Mesothelial cell of epicardium (in vitro differentiated cells): ENCODE measurements at places on chromosomes 2 and 18. TPM values are rescaled to one million over a fixed set of nuclear protein-coding genes. Genes with fewer than 3 reads are reported as not detected.
A peak's percentile ranks its signal among the peaks of the same experiment; 100 is the strongest.

The PLEK gene
- total RNA-seq, result not detected in 3 replicates

The TSPYL6 gene
- total RNA-seq, result not detected in 3 replicates

The CNPPD1 gene
- 24.4 to 28.2 TPM (median 27.5 TPM) in 3 replicates for total RNA-seq

- no peak overlapping the region for H3K4me3 ChIP-seq
- H3K36me3 ChIP-seq, result no peaks in the 10 kb centered on the region
- no peaks in the 10 kb centered on the region for H3K27me3 ChIP-seq
- no peak for DNase-seq
- H3K27ac ChIP-seq, result no peak overlapping the region
Observed at GRCh38 chr2:142323206-142323605, 192.4 kb upstream of the LRP1B start.

DNA sequence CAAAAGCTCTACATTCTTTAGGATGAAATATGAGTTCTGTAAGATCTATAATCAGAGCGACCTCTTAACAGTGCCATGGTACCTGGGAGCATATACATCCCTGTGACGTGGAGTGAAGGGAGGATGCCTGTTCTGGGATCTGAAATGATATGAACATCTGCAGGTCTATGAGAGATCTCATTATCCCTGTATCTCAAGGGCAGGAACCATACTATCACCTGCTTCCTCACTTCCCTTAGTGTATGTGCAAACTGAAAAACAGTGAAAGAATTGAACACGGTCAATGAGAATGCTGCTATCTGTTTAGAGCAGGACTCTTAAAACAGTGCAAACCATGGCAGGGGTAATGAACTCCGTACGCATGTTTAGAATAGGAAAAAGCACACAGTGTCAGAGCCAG is 364.0 kb downstream of the LPIN1 start:
- peaks cover 24% of the 10 kb centered on the region for H3K27me3 ChIP-seq
- peaks cover 16% of the 10 kb centered on the region for H3K4me1 ChIP-seq
- H3K27ac ChIP-seq, result no peak overlapping the region
- H3K4me3 ChIP-seq, result no peak overlapping the region

- no peaks in the 10 kb centered on the region for H3K4me1 ChIP-seq
- DNase-seq, result no peak
- H3K27me3 ChIP-seq, result peaks cover 5% of the 10 kb centered on the region
- H3K4me3 ChIP-seq, result no peak overlapping the region
Observed at GRCh38 chr2:133054297-133054696, 384.3 kb upstream of the LYPD1 start.

- no peak overlapping the region for H3K4me3 ChIP-seq
- no peaks in the 10 kb centered on the region for H3K27me3 ChIP-seq
- H3K36me3 ChIP-seq, result no peaks in the 10 kb centered on the region
- H3K27ac ChIP-seq, result no peak overlapping the region
- no peak for DNase-seq
Observed at GRCh38 chr2:16100006-16100405, 159.7 kb downstream of the MYCN start.

DNA sequence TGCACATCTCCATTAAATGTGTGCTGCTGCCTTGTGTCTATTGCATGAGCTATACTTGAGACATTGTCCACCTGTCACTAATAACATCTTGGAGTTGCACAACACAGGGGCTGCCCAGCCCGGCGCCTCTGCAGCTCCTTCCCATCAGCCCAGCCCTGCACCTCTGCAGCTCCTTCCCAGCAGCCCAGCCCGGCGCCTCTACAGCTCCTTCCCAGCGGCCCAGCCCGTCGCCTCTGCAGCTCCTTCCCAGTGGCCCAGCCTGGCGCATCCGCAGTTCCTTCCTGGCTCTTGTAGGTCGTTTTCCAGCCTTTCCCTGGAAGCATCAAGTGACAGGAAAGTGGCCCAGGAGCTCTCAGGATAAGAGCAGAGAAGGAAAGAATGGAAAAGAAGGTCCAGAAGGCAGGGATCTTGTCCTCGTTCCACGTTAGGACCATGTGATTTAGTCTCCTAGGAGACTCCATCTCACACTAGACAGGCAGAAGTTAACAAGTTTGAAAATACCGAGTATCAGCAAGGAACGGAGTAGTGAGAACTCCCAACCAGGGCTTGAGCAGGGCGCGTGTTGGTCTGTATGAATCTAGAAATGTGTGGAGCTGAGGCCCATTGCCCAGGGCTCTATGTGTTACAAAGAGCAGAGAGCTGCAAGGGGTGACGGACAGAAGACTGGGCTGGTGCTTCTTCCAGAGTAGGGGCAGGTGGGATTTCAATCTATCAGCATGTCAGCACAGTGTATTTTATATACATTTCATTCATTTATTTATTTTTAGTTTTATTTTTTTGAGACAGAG is 115.7 kb upstream of the TPO start:
- no peak overlapping the region for H3K4me3 ChIP-seq
- DNase-seq, result no peak
- peaks cover 18% of the 10 kb centered on the region for H3K27me3 ChIP-seq
- no peaks in the 10 kb centered on the region for H3K36me3 ChIP-seq
- H3K27ac ChIP-seq, result no peak overlapping the region

- H3K27ac ChIP-seq, result no peak overlapping the region
- no peaks in the 10 kb centered on the region for H3K36me3 ChIP-seq
- peaks cover 2% of the 10 kb centered on the region for H3K27me3 ChIP-seq
- peak overlapping the region; percentile 64 for H3K4me3 ChIP-seq
- peak; percentile 34 for DNase-seq
- peaks cover 3% of the 10 kb centered on the region for H3K4me1 ChIP-seq
Observed at GRCh38 chr18:35231052-35231451, 9.8 kb upstream of the ZNF397 start.
